Activated naive CD4-positive, alpha-beta T cell treated with anti-CD3 and anti-CD28 coated beads, Interleukin-2, amount 50 U/mL, for 72 hours (primary cell): ENCODE measurements at places on chromosomes 1 and 21. TPM values are rescaled to one million over a fixed set of nuclear protein-coding genes. Genes with fewer than 3 reads are reported as not detected.

CD52 gene
- 343 TPM for total RNA-seq

SLAMF6 gene
- total RNA-seq = 55.2 TPM

TRIM67 gene
- not detected for total RNA-seq

TSTD1 gene
- 59.3 TPM for total RNA-seq

TRMT1L gene
- total RNA-seq = 31.6 TPM

TCHHL1 gene
- not detected for total RNA-seq

PEAR1 gene
- 0.09 TPM for total RNA-seq

KCNE2 gene
- total RNA-seq = 0.31 TPM

RGS13 gene
- total RNA-seq = not detected

FNDC7 gene
- 0.07 TPM for total RNA-seq

ELAPOR1 gene
- 5.7 TPM for total RNA-seq

CSMD2 gene
- total RNA-seq = not detected

HMGCS2 gene
- not detected for total RNA-seq

FUCA1 gene
- 6.4 TPM for total RNA-seq

SLC44A5 gene
- not detected for total RNA-seq

CRYAA gene
- not detected for total RNA-seq

FAM163A gene
- not detected for total RNA-seq

NECTIN4 gene
- not detected for total RNA-seq

F13B gene
- not detected for total RNA-seq
